ENCODE measurements at places on chromosomes 5 and 9.
A peak's percentile ranks its signal among the peaks of the same experiment; 100 is the strongest.

DNA sequence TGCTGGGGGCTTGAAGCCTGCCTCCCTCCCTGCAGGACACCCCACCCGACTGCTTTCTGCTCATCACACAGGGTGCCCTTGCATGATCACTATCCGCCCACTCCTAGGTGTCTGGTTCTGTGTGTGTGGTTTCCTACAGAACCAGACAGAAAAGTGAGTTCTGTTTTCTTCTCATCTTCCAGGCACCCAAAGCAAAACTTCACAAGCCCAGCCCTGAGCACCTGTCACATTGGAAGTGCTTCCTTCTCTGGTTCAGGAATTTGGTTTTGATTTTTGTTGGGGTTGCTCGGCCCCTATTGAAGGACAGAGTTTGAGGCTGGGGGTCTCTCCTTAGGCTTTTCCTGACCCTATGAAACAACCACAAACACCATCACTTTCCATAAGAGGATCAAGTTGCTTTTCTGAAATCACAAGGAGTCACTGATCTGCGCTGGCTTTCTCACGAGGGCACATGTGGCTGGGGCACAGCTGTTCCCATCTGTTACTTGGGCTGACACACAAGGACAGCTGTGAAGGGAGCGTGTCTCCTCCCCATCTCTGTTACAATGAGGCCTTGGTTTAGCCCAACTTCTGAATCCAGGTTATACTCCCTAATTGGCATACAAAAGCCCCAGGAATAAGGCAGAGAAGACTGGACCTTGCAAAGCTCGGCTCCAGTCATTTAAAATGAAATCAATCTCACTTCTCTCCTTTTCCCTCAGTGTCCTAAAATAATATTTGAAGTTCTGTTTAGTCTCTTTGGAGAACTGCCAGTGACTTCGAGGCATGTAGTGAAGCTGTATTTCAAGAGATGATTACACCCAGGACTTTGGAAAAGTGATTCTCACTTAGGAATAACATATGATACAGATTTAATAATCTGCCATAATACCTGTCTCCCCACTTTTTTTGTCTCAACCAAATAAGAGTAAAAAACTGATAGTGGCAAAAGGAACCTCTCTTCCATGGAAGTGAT lies 213.1 kb upstream of the GAS1 start:
- DNase-seq, result no peak

- no peak for DNase-seq
Measured at GRCh38 chr9:121298689-121299466, 30.9 kb downstream of the GSN start.

DNA sequence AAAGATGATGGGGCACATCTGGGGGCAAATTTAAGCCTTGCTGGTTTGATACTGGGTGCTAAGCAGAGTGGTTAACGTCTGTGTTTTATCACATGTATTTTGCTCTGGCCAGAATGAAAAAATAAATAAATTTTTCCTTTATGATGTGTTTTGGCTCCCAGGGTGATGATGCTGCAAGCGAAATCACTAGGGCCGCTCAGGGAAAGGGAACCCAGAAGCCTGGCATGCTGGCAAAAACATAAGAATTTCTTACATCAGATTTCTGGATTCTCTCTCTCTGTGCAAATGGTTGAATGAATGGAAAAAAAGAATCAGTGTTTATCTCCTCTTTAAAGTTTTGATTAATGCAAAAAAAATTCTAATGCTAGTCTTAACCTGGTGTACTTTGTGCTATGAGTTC lies 1975.2 kb upstream of the C9orf72 start:
- no peak for DNase-seq

DNA sequence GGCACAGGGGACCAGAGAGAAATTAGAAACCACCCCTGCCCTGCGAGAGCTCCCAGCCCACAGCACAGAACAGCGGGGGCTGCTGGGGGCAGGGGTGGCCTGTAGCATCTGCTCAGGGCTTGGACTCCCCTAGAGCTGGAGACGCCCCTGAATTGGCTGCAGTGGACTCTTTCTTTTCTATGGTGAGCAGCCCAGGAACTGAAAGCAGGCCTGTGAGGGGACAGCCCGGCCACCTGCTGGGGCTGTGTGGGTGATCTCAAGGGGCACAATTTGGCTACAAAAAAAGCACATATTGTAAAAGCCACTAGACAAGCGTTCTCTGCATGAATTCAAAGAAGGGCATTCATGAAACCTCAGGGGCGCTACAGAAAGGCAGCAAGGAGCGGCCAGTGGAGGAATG lies 57.5 kb upstream of the ICE1 start:
- DNase-seq, result no peak

DNA sequence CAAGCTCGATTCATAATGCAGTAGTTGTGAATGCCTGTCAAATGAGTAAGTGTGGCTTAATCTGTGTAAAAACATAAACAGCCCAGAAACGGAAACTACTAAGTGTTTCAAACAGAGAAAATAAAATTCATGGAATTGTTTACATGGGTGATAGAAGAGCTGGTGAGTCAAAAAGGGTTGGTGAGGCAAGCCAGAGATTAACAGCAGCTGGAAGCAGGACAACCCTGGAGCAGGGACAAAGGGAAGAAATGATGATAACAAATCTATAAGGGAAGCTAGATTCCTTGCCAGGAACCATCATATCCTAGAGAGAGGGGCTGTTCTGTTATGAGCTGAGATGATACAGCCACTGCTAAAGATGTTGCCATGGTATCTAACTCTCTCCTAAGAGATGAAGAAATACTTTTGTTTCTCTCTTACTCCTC lies 18.0 kb upstream of the PRR16 start:
- no peak for DNase-seq

DNA sequence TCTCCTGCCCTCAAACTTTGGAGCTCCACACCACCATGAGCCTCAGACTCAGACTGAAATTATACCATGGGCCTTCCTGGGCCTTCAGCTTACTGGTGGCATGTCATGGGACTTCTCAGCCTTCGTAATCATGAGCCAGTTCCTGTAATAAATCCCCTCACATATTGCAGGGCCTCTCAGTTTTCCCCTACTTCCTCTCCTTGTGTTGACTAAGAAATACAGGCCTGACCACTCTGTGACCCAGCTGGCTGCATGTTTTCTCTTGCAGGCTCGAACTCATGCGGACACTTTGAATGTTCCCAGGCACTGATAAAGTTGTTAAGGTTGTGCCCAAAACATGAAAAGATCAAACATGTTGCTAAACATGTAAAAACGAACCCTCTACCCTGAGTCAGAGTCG lies 26.2 kb upstream of the SHC3 start:
- no peak for DNase-seq

DNA sequence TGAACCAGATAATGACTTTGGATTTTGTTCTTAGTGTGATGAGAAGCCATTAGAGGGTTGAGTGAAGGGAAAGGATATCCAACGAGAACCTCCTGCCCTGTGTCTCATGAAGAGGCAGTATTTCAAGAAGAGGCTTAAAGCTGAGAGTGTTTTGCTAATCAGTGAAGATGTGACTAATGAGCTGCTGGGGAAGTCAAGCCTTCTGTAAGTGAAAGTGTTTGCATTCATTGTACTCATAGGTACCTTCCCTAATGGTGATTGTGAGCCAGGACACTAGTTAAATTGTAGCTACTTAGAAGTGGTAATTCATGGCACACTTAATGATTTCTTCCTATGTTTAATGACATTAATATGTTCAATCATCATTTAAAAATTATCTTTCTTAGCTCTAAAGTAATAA lies 23.7 kb downstream of the PIP5K1B start:
- no peak for DNase-seq

- DNase-seq, result no peak
Measured at GRCh38 chr9:70678153-70678552, 263.7 kb upstream of the KLF9 start.

DNA sequence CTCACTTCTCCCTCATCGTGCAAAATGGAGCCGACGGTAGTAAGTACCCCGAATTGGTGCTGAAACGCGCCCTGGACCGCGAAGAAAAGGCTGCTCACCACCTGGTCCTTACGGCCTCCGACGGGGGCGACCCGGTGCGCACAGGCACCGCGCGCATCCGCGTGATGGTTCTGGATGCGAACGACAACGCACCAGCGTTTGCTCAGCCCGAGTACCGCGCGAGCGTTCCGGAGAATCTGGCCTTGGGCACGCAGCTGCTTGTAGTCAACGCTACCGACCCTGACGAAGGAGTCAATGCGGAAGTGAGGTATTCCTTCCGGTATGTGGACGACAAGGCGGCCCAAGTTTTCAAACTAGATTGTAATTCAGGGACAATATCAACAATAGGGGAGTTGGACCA lies 979 bp downstream of the PCDHGA12 start:
- no peak for DNase-seq

DNA sequence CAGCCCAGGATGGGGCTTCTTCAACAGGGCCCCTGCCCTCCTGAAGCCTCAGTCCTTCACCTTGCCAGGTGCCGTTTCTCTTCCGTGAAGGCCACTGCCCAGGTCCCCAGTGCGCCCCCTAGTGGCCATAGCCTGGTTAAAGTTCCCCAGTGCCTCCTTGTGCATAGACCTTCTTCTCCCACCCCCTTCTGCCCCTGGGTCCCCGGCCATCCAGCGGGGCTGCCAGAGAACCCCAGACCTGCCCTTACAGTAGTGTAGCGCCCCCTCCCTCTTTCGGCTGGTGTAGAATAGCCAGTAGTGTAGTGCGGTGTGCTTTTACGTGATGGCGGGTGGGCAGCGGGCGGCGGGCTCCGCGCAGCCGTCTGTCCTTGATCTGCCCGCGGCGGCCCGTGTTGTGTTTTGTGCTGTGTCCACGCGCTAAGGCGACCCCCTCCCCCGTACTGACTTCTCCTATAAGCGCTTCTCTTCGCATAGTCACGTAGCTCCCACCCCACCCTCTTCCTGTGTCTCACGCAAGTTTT lies 23.6 kb downstream of the PCDHGC5 start:
- DNase-seq, result peak; percentile 79

DNA sequence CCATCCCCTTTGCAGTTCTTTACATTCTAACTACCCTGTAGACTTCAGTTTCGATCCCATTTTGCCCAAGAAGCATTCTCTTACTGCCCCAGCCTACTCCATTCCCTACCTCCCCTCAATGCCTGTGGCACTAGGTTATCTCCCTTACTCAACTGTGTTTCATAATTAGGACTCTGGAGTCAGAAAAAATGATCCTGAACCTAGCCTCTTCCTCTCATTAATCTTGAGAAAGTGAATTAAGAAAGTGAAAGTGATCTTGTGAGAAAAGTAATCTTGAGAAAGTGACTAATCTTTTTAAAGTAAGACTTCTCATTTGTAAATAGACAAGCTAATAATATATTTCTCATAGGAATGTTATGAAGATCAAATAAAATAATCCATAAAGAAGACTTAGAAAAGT lies 444.0 kb upstream of the TRPC7 start:
- DNase-seq, result no peak

GRCh38 chr9:99253772-99254431 lies 31.8 kb downstream of the SEC61B start:
- no peak for DNase-seq

DNA sequence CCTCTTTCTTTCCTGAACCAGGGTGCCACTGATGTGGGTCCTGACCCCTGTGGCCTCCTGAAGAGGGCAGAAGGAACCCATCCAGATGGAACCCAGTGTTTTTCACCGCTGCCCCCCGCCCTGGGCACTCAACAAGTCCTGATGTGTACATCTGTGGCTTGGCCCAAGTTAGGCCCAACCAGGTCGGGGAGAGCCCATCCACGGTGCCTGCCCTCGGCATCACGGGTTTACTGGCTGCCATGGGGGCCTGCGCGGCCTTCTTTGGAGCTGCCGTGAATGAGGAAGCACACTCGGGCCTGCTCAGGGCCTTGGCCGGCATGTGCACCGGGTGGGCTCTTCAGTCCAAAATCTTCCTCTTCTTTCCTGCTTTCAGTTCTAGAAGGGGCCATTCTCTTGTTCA lies 5.8 kb downstream of the ECSCR start:
- DNase-seq, result no peak

GRCh38 chr9:37104183-37104889 lies 16.0 kb upstream of the ZCCHC7 start:
- no peak for DNase-seq

DNA sequence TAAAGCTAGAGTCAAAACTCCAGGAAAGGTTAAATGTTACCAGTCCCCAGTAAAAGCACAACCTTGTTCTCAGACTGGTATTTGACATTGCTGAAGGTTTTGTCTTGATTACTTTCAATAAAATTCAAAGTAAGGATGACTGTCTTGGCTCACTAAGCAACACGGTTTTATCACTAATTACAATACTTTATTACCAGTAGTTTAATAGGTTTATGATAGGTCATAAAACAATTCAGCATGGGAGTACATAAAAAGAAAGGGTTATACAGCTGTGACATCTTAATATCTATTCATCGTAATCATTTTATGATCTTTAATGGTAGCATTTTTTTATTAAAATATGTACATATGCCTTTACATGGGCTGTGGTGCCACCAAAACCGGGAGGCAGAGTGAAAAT lies 370.7 kb upstream of the IRX2 start:
- no peak for DNase-seq

DNA sequence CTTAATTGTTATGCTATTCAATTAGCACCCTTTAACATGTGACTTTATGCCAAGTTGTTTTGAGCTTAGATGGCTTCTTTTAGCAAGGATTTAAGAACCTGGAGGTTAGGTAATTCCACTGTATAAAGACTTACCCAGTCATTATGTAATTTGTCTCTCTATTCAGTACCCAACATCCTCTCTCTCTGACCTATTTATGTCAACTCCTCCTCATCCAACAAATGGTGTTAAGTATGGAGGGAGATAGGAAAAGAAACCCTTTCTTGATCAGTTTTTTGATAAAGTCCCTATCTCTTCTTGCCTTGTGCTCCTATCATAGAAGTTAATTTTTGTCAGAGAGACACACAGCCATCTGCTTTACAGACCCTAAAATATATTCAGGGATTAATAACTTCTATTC lies 181.2 kb upstream of the GPR151 start:
- no peak for DNase-seq

DNA sequence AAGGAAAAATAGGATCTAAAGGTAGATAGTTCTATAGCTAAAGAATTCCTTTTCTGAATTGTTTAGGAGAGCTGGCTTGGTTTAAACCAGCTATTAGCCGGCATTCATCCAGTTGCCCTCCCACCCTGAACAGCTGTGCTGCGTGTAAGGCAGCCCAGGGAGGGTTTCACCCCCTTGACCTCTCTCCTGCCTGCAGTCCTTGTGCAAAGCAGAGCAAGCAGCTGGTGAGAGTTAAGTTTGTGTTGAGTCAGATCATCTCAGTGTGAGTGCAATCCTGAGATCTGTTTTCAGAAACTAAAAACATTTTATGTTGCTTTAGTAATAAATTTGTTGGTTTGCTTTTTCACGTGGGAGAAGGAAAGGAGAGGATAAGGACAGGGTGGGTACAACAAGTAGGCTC lies 13.0 kb downstream of the SLC25A25 start:
- DNase-seq, result no peak

DNA sequence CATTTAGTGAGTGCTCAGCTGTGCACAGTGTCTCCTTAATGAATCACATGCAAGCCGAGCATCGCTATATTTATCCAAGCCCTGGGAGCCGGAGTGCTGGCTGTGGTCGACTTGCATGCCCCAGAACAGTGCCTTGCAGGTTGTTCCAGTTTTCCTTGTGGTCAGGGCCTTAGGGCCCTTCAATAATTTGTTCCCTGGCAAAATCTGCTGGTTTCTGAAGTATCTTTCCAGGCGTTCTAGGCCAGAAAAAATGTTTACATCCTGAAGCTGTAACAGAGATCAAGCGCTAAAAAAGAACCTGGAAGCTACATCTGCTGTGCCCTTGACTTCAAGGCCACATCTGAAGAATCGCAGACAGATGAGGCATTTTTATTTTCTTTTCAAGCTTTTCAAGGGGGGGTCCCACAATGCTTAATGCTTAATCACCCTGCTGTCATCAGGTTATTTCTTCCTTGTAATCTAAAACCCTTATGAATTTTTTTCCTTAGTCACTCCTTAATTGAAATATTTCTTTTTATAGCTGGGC lies 105.8 kb downstream of the DOCK2 start:
- DNase-seq, result no peak

Measured in stimulated activated CD8-positive, alpha-beta memory T cell treated with anti-CD3 and anti-CD28 coated beads, Interleukin-12 subunit alpha, Interleukin-12 subunit beta, amount 100 ng/mL, for 1 hour (primary cell).